ENCODE measurements at places on chromosomes 5 and 9.
A peak's percentile ranks its signal among the peaks of the same experiment; 100 is the strongest.

- no peak for DNase-seq
Observed at GRCh38 chr9:6920041-6920440, 162.3 kb downstream of the KDM4C start.

DNA sequence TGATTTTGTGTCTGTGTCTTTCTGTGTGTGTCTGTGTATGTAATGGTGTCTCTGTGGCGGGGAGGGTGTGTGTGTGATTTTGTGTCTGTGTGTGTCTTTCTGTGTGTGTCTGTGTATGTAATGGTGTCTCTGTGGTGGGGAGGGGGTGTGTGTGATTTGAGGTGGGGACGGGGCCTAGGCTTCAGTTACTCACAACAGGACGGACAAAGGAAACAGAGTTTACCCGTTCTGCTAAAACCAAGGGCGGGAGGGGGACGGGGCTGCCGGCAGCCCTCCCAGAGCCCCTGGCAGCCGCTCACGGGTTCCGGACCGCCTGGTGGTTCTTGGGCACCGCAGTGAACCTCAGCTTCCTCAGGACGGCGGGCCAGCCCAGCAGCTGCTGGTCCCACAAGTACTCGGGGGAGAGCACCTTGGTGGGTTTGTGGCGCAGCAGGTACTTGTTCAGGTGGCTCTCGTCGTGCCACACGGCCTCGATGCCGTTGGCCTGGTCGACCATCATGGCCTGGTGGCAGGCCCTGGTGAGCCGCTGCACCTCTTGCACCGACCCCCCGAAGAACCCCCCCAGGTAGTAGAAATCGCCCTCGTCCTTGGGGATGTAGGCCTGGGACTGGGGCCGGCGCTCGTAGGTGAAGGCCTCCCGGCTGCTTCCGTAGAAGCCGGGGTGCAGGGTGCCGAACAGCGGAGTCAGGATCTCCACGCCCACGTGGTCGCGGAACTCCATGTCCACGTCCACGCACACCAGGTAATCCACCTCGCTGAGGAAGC lies 19.4 kb downstream of the ABO start:
- DNase-seq = no peak

DNA sequence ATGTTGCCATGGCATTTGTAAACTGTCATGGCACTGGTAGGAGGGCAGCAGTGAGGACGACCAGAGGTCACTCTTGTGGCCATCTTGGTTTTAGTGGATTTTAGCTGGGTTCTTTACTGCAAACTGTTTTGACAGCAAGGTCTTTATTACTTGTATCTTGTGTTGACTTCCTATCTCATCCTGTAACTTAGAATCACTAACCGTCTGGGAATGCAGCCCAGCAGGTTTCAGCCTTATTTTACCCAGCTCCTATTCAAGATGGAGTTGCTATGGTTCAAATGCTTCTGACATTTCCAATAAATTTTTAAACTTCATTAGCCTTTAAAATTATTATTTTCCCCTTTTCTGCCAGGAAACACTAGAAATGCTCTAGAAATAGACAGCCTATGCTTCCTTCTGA lies 839.1 kb downstream of the NR2F1-AS1 start:
- no peak for DNase-seq

- no peak for DNase-seq
Observed at GRCh38 chr5:172421020-172421419, 33.3 kb downstream of the SH3PXD2B start.

- DNase-seq = no peak
Observed at GRCh38 chr9:106801816-106802215, 61.1 kb upstream of the ZNF462 start.

GRCh38 chr9:23829580-23830475 lies 3.8 kb upstream of the ELAVL2 start:
- DNase-seq = no peak

DNA sequence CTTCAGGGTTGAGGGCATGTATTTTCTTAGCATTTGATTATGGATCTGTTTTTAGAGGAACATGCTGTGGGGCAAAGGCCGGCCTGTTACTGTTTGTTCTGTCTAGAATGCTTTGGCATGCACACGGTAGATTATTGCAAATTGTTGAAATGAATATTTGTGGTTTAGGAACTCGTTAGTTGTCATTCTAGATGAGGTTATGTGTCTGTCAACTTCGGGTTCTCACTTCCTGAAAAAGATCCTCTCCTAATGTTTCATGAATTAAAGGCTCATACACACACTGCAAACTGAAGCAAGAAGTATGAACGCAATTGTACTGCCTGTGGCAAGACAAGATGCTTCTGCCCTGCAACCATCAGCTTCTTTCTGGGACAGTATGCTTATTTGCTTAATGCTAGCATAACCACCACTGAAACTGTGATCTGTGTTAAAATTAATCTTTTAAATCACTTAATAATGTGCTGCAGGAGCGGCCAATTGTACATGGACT lies 99.6 kb downstream of the BASP1 start:
- DNase-seq = peak; percentile 28

GRCh38 chr5:142486581-142486980 lies 161.8 kb upstream of the SPRY4 start:
- DNase-seq = no peak

DNA sequence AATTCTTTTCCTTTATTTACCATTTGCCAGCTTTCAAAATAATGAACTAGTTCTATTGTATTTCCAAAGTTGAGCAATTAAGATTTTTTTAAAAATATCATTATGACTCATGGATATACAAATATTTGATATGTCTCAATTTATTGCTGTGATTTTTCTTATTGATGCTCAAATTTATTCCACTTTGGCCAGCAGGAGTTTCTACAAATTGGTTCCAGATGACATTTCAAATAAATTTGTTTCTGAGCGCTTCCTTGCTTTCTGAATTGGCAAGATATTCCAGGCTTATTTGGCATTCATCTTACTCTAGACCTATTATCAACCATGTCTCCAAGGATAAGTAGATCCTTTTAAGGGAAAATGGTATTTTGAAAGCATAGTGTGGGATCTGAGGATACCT lies 58.5 kb upstream of the TJP2 start:
- no peak for DNase-seq

- DNase-seq = no peak
Observed at GRCh38 chr9:14783358-14783757, 60.8 kb upstream of the CER1 start.

- DNase-seq = no peak
Observed at GRCh38 chr9:121955649-121956048, 137.5 kb downstream of the TTLL11 start.

- DNase-seq = no peak
Observed at GRCh38 chr5:158635565-158635964, 464.2 kb downstream of the EBF1 start.

DNA sequence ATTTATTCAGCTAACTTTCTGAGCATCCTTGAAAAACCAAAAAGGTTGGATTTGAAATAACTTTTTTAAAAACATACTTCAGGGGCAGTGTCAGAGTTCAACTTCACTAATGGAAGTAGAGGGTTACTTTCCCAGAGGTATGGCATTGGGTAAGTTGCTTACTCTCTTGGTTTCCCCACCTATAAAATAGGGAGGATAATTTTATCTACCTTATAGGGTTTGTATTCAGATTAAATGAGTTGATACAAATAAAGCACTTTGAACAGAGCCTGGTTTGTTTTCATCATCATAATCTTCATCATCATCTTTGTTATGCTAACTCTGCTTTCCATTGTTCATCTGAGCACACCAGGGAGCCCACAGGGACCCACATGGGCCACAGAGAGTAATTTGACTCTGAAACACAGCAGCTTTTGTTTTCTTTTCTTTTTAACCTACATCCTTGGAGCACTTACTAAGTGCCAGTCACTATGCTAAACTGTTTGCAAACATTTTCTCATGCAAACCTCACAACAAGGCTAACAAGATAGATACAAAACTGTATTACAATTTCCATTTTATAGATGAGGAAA lies 179.1 kb upstream of the SLC24A2 start:
- DNase-seq = no peak

DNA sequence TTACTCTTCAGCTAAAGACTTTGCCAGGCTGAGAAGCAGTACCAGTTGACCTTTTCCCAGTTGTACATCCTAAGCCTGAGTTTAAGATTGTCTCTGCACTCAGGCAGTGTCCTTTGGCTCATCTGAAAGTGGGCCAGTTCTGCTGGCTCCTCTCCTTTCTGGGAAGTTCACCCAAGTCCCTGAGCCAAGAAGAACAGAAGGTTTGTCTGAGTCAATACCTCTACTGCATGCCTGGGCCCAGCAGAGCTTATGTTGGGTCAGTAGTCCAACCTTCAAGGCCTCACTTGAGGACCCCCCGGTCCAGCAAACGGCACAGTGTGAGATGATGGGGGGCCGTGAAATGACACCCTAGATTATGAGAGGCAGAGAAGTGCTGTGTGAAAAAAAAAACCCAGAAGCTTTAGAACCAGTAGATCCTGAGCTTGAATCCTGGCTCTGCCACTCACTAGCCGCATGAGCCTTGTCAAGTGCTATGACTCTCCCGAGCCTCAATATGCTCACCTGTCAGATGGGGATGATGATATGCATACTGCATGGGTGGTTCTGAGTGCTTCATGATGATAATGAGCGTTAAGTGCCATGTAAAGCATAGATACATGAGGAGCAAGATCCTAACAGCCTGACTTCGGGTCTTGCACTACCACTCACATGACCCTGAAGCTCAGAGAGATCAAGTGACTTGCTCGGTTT lies 156.0 kb downstream of the MACROH2A1 start:
- no peak for DNase-seq

GRCh38 chr5:171595801-171596231 lies 176.4 kb downstream of the FGF18 start:
- DNase-seq = no peak

GRCh38 chr5:96569770-96570169 lies 92.4 kb upstream of the CAST start:
- no peak for DNase-seq

DNA sequence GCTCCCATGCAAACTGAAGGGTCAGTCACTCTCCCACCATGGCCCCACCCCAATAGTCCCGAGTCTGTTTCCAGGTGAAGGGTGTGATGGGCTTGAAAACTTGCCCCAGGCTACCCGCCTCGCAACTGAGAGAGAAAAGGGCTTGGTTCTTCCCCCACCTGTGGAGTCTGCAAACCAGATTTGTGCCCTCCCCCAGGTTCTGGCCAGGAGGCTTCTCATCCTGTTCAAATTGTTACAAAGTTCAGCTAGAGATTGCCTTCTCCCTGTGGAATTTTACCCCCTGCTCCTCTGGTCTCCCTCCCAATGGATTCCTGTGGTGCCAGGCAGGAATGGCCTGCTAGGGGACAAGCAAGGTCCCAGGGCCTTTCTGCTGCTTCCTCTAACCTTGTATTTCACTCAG lies 93.1 kb upstream of the ACO1 start:
- DNase-seq = no peak
